ENCODE measurements at places on chromosomes 3 and 15.

DNA sequence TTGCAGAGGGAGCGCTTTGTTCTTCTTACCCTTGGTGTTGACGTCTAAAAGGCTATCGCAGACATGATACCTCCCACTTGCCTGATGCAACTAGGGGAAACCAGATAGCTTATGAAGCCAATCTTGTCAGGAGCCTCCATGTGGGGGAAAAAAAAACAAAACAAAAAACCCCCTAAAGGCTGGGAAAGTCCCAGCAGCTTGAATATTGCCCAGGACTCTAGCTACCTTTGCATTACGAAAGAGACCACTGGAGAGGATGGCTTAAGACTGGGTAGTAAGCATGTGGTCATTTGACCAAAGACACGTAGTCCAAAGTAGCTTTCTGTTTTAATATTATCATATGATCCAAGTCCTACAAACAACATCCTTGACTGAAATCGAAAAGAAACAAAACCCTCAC is 120.7 kb upstream of the WNT5A start:
- DNase-seq = peak; percentile 21

DNA sequence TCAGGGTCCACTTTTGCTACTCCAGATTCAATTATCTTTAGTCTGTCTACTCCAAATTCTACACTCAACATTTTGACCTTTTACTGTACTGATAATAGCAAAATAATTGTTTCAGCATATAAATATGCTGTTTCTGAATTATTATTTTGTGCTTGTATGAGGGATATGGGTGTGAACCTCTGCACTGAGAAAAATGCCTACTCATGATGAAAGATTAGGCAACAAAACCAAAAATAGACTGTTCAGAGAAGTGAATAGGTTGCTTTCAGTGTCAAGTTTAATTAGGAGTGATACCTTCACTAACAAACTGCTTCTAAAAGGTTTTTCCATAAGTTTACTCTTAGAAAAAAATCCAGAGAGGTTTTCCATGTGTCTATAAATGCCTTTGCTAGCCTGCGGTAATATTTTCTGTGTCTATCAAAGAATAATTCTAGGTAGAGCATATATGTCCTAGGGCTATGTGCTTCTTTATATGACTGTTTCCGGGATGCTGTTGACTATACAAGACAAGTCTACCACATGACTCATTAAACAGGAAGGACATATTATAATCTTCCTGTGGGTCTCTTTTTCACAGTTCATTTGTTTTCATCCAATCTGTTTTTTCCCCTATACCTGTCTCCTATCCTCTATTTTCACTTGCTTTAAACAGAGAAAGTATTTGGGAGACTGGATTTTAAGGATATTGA is 218.5 kb upstream of the TTC14 start:
- no peak for DNase-seq

GRCh38 chr15:70447081-70447480 is 316.3 kb downstream of the UACA start:
- DNase-seq = no peak

GRCh38 chr3:64108784-64109317 is 85.6 kb upstream of the PSMD6 start:
- DNase-seq = no peak

GRCh38 chr3:84666468-84666867 is 292.3 kb upstream of the CADM2 start:
- no peak for DNase-seq

DNA sequence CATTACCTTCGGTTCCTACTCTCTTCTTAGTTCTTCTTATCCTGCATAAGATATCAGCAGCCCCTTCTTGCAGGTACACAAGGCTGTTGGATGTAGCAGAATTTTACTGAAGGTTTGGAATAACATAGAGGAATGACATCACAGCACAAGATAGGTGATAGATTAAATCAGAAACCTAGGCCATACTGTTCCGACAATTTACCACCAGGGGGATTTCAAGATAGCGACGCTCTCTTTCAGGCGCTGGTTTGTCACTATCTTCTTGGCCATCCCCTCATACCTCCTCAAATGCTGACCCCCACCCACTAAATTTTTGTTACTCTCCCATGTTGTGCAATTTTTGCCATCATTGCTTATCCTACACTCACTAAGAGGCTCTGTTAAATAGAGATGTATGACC is 3.5 kb downstream of the SIDT1 start:
- no peak for DNase-seq

All from stimulated activated naive CD8-positive, alpha-beta T cell treated with anti-CD3 and anti-CD28 coated beads, Interleukin-15, amount 100 ng/mL, for 72 hours (primary cell).